ENCODE measurements at places on chromosomes 7 and 10. TPM values are rescaled to one million over a fixed set of nuclear protein-coding genes. Genes with fewer than 3 reads are reported as not detected.

DNA sequence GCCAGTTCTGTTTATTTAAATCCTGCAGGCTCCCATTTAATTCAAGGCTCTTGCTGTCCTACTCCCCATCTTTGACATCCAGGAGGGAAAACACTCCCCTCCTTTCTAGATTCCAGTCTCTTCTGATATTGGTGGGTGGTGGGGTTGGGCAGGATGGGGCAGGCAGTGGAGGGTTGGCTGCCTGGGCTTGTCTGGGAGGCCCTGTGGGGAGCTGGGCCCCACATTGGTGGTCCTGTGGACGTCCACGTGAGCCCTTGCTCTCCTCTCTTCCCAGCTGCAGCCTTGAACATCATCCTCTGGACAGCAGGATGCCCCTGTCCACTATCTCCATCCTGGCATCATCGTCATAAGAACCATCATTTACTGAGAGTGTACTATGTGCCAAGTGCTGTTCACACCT is 108.9 kb upstream of the PCBD1 start:
- DNase-seq = no peak
- no peak overlapping the region for H3K4me3 ChIP-seq
- H3K36me3 ChIP-seq = no peaks in the 10 kb centered on the region
- no peak overlapping the region for H3K27ac ChIP-seq

GRCh38 chr7:2451171-2452073 is 24.8 kb downstream of the GRIFIN start:
- H3K4me3 ChIP-seq = peak overlapping the region; percentile 76
- peak; percentile 70 for DNase-seq
- no peaks in the 10 kb centered on the region for H3K27me3 ChIP-seq
- peaks cover 42% of the 10 kb centered on the region for H3K4me1 ChIP-seq
- no peaks in the 10 kb centered on the region for H3K36me3 ChIP-seq
- H3K27ac ChIP-seq = peak overlapping the region; percentile 51

GRCh38 chr7:128794436-128794835 is 2.7 kb downstream of the CCDC136 start:
- no peak overlapping the region for H3K4me3 ChIP-seq
- H3K27ac ChIP-seq = no peak overlapping the region
- no peak for DNase-seq
- no peaks in the 10 kb centered on the region for H3K36me3 ChIP-seq
- H3K27me3 ChIP-seq = peaks cover 7% of the 10 kb centered on the region

DNA sequence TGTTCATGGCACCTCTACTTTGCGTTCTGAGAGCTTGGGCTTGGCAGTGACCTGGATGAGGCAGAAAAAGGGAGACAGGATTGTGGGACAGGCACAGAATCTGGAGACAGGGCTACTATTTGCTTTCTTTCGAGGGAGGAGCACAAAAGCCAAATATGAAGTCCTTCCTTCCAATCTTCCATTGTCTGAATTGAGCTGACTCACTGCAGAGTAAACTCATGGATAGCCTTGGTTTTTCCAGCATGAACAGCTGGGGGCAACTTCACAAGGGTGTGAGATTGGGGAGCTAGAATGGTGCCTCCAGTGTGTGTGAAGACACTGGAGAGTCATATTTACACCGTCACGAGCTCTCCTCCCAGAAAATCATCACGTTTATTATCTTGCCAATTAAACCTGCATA is 55.6 kb upstream of the NRP1 start:
- no peak overlapping the region for H3K4me3 ChIP-seq
- DNase-seq = peak; percentile 29
- H3K36me3 ChIP-seq = no peaks in the 10 kb centered on the region

GRCh38 chr10:12200850-12201249 is 4.9 kb downstream of the CDC123 start:
- H3K27ac ChIP-seq = no peak overlapping the region
- DNase-seq = no peak
- no peaks in the 10 kb centered on the region for H3K27me3 ChIP-seq
- peaks cover 9% of the 10 kb centered on the region for H3K4me1 ChIP-seq

DNA sequence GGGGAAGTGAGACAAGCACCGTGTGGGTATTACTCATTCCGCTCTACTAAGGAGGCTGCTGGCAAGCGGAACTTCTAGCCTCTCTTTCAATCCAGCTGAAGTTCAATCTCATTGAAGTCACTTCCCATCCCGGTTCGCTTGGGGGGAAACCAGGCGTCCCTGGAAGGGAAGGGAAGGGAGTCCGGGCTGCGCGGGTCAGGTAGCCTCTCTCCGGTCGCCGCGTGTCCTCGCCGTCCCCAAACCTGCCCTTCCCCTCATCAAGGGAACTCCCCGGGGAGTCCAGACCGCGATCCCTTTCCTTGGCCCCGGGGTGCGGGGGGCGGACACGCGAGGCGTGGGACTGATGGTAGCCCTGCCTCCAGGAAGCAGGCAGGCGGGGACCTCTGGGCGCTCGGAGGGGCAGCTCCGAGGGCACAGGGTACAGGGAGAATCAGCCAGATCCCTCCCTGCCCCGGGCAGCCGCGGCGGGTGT is 598 bp upstream of the ZEB1 start:
- H3K4me1 ChIP-seq = peaks cover 28% of the 10 kb centered on the region
- peak; percentile 12 for DNase-seq
- no peaks in the 10 kb centered on the region for H3K36me3 ChIP-seq
- peak overlapping the region; percentile 66 for H3K27ac ChIP-seq

DNA sequence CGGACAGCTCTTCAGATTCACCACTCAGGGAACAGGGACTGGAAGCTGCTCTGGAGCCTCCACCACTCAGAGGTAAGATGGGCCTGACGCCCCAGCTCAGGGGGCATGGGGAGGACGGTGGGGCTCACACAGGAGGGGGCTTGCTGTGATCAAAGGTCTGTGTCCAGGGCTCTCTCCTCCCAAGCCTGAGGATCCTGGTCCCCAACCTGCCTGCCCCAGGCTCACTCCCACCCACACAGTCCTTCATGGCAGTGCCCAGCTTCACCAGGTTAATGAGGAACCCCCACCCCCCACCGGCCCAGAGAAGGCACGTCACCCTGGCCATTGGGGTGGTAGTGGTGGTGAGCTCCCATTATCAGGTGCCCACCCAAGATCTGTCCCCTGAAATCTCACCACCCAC is 926.7 kb upstream of the ZNF722 start:
- no peaks in the 10 kb centered on the region for H3K36me3 ChIP-seq
- H3K27ac ChIP-seq = no peak overlapping the region
- DNase-seq = no peak
- H3K4me3 ChIP-seq = no peak overlapping the region
- no peaks in the 10 kb centered on the region for H3K27me3 ChIP-seq
- H3K4me1 ChIP-seq = no peaks in the 10 kb centered on the region

DNA sequence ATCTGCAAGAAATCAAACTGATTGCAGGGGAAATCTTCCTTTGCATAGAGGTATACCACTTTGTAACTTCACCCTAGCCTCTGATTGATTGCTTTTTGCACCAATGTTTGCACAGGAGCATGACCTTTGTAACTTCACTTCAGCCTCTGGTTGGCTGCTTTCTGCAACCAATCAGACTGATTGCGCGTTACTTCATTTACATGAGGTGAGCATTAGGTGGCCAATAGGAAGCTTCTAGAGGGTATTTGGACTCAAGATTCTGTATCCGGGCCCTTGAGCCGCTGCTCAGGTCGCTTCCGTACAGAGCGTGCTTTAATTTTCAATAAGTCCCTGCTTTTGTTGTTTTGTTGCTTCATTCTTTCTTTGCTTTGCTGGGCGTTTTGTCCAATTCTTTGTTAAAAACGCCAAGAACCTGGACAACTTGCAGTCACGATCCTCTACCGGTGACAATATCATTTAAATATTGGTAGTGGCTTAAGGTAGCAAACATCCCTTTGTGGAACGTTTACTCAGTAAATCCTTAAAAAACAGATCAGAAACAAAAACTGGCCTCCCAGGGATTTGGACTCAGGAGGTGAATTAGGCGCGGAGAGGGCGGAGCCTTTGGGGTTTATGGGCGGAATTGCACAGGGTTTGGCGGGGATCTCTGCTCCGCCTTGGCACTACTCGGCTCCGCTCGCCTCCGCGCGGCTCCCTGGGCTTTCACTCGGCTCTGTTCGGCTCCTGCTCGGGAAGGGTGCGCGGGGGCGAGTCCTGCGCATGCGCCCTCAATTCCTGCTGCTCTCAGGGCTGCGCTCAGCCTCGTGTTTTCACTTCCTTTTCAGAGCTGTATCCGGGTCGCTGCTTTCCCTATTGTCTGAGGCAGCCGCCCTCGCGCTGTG is at the start of gene PHF14:
PHF14 (plus strand) TSS at position 812 of the 881 bp plus-strand sequence. CDS start 452 bp downstream, outside the sequence.
- H3K27ac ChIP-seq = peak within 1 kb of the TSS; percentile 99
- peak; percentile 97 for DNase-seq
- H3K4me1 ChIP-seq = peaks cover 42% of the 10 kb centered on the region

DNA sequence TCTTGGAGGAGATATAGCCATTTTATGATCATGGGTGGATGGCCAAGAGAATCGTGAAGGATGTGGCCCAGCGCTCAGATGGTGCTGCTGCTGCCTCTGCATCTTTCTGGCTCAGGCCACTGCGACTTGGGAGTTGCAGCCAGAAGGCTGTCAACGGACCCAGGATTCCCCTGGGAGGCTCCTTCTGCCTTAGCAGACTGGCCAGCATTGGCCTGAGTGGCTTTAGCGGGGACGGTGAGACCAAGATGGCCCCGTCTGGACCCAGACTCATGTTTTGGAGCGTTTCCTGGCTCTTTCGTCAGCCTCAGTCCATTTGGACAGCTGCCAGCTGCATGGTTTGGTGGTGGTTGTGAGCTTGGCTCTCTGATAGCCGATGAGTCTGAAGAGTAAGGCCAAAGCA is 97.2 kb downstream of the GALNT17 start:
- H3K36me3 ChIP-seq = no peaks in the 10 kb centered on the region
- no peak overlapping the region for H3K4me3 ChIP-seq
- H3K4me1 ChIP-seq = no peaks in the 10 kb centered on the region
- no peak for DNase-seq
- 0 out of 3 replicates have a peak, but pooled peaks cover 2% of the 10 kb centered on the region for H3K27me3 ChIP-seq
- H3K27ac ChIP-seq = no peak overlapping the region

- no peaks in the 10 kb centered on the region for H3K4me1 ChIP-seq
- no peak overlapping the region for H3K27ac ChIP-seq
- no peaks in the 10 kb centered on the region for H3K36me3 ChIP-seq
- H3K27me3 ChIP-seq = peaks cover 2% of the 10 kb centered on the region
- no peak overlapping the region for H3K4me3 ChIP-seq
These were observed 73.4 kb downstream of the GOLGA7B start for GRCh38 chr10:97923057-97923456.

DNA sequence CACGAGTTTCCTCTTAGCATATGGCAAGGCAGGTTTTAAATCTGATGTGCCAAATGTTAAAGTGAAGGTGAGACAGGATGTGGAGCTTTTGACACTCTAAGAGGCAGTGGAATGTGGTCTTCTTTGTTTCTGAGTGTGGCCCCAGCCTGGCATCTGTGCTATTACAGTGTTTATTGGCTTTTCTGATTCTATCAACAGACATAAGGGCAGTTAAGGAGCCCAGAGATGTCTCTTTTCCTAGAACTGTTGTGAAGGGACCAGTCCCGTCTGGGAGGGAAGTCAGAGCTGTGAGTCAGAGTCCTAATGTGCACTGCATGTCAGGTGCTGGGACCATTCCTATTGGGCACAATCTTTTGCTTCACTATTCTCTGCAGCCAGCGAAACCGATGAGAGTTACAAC is 32.5 kb downstream of the TRUB1 start:
- DNase-seq = no peak
- peaks cover 22% of the 10 kb centered on the region for H3K4me1 ChIP-seq
- H3K36me3 ChIP-seq = peaks cover 4% of the 10 kb centered on the region
- H3K27ac ChIP-seq = no peak overlapping the region
- H3K27me3 ChIP-seq = no peaks in the 10 kb centered on the region

GRCh38 chr7:7304705-7305450 is 122.5 kb downstream of the C1GALT1 start:
- no peak for DNase-seq
- peaks cover 9% of the 10 kb centered on the region for H3K27me3 ChIP-seq
- no peak overlapping the region for H3K27ac ChIP-seq
- H3K4me1 ChIP-seq = no peaks in the 10 kb centered on the region
- H3K36me3 ChIP-seq = no peaks in the 10 kb centered on the region

- no peaks in the 10 kb centered on the region for H3K4me1 ChIP-seq
- no peaks in the 10 kb centered on the region for H3K36me3 ChIP-seq
- no peaks in the 10 kb centered on the region for H3K27me3 ChIP-seq
- H3K4me3 ChIP-seq = no peak overlapping the region
- DNase-seq = no peak
These were observed 790.7 kb downstream of the TNS3 start for GRCh38 chr7:46791188-46791587.

GRCh38 chr7:16755397-16755796 is 1.8 kb downstream of the TSPAN13 start:
- no peaks in the 10 kb centered on the region for H3K36me3 ChIP-seq
- peaks cover 13% of the 10 kb centered on the region for H3K27me3 ChIP-seq
- H3K27ac ChIP-seq = no peak overlapping the region
- no peak for DNase-seq

DNA sequence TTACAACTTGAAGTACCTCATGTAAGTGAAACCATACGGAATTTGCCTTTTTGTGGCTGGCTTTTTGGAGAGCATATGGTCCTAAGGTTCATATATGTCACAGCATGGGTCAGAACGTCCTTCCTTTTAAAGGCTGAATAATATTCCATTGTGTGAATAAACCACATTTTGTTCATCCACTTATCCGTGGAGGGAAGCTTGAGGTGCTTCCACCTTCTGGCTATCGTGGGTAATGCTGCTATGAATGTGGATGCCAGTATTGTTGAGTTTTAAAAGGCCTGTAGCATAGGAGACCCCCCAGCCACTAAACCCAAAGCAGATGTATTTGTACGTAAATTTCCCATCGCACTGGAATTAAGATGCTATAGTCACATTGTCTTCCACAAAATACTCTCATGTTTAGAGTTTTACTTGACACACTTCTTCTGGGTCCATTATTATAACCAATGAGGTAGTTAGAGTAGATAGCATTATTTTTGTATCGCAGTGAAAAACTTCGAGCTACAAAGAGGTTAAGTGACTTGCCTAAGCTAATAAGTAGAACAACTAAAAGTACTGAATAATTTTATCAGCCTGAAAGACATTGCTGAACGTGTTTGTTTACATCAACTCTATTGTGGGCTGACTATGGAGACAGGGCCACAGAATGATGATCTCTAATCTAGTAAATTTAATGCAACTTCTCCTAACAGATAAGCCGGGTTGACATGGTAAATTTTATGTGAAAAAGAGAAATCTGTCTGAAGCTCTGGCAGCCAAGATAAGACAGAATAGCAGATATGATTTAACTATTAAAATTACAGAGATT is 183.0 kb upstream of the CTBP2 start:
- H3K4me3 ChIP-seq = no peak overlapping the region
- H3K36me3 ChIP-seq = no peaks in the 10 kb centered on the region
- peaks cover 12% of the 10 kb centered on the region for H3K4me1 ChIP-seq
- H3K27ac ChIP-seq = no peak overlapping the region
- DNase-seq = peak; percentile 7

EGR2 gene
- total RNA-seq = 0.11 TPM

FXYD4 gene
- total RNA-seq = not detected

FGFR2 gene
- 2.6 TPM for total RNA-seq

ADAM8 gene
- 0.93 TPM for total RNA-seq

LIPN gene
- not detected for total RNA-seq

ZNF679 gene
- total RNA-seq = not detected
